ENCODE measurements at places on chromosomes 2 and 18.

DNA sequence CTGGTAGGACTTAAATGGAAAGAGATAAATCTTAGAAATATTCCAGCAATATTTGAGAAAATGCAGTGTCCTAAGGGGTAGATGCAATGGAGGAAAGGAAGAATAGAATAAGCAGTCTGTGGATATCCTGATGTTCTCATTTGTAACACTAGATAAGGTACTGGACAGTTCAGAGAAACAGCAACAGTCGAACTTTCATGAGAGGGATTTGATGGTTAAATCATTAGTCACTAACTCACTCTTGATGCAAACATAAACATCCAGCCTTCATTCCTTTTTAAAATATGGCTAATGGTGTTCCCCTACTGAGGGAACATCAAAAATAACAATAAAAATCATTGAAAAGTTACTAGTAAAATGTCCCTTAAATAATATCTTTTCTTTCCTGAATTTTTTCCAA is 211.4 kb upstream of the SLC39A10 start:
- DNase-seq: no peak

GRCh38 chr18:41545091-41545888 is 409.7 kb upstream of the PIK3C3 start:
- no peak for DNase-seq

DNA sequence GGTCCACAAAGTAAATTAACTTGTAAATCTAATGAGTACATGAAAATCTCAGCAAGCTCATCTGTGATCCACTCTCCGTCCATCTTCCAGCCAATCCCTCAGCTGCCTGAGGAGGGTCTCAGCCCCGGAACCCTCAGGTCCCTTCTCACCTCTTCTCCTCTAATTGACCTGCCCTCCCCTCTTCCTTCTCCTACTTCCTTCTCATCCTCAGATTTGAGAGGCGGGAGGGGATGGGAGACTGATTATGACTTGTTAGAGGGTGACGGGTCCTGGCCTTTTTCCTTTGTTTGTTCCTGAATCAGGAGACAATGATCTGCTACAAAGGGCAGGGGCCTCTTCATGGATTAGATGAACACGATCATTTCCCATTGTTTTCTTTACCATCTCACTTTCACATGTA is 80.1 kb downstream of the CYBRD1 start:
- DNase-seq: no peak

GRCh38 chr2:74700643-74701372 is 46.8 kb downstream of the SEMA4F start:
- DNase-seq: no peak

DNA sequence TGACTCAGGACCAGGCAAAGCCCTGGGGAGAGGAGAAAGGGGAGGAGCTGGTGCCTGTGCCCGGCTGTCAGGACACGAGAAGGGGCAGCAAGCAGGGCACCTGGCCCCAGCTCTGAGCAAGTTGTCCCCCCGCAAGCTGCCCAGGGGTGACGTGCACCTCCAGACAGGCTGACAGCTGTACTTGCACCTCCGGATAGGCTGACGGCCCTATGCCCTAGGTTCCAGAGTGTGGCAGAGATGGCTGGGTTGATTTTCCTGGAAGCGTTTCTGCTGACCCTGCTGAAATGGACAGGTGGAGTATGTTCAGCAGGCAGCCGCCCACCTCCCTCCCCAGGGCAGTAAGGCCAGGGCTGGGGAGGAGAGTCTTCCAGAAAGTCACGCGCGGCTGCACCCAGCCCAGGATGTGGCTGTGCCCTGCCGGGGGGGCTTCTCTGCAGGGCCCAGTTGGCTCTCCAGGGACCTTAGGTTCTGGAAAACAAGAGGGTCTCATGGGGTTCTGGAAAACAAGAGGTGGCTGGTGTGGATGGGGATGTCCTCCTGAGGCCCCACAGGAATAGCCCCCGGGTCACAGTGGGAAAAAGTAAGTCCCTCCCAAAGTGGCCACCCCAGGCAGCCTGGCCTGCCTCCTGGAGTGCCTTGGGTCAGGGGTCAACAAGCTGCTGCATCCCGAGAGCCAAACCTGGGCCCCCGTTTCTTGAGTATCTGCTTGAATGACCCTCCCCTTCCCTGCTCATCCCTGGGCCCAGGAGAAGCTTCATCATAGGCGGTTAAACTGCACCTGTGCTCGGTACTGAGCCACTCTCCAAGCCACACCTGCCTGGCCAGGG is 71.4 kb upstream of the OTOS start:
- DNase-seq: no peak

DNA sequence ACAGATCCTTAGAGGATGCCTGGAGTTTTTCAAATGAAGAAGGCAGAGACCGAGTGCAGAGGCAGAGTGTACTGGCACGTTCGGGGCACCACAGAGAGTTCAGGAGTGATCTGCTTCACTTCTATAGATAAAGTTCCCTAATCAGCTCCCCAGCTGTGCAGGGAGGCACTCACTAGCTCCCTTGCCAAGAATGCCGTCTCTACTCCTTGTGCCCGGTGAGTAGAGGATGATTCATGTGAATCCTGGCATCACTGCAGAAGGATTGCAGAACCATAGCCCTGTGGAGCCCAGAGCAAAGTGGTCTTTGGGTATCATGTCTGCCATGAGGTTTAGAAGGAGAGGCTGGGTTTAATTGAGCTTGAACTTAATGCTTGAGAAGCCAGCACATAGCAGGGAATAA is 510.1 kb upstream of the RAB6C start:
- no peak for DNase-seq

Measured in KG1 (cell line).